ENCODE measurements at places on chromosomes 4 and X.

DNA sequence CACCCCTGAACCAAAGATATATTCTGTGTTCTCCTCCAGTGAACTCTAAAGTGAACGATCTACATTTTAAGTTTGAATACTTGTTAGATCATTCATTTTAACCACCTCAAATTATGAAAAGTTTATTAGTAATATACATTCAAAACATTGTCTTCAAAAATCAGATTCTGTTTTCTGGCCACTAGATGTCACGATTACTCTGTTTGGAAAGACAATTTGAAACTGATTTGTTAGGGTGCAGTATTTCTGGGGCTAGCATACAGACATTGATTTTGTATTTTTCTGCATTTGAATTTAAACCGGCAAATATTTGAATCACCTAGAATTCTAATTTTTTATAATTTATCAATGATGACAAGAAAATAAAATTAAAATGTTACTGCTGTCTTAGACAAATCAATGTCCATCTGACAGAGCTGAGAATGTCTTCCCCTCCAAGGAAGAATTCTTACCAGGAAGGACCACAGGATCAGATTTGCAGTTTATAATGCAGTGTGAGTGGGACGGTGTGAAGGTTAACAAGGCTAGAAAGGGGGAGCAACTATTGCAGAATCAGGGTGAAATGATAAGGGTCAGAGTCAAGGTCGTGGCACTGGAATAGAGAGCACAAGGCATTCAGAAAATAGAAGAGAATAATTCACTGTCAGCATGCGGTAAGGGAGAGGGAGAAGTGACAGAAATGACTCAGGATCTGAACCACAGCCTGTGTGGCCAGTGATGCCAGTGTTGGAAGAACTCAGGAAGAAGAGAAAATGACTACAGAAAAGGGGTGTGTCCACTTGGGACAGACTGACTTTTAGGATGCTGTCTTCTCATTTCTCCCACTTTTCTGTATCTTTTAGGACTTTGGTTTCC is 91.6 kb downstream of the ANXA10 start:
- no peak for DNase-seq

DNA sequence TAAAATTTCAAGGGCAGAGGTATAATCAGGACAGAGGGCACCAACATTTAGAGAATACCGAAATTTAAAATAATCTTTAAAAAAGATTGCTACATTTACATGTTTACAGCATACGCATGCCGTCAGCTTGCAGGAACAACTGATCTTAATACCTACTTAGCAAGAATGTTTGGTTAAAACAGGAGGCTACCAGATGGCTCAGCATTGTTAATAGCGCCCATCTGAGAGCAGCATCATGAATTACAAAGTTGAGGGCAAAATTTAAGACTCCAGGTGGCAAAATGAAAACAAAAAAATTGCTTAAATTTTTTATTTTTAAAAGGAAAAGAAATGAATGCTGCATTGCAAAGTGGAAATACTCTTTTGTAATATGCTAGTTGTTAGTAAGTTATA is 241.3 kb downstream of the C4orf33 start:
- no peak for DNase-seq

GRCh38 chrX:109966246-109966645 is 36.7 kb upstream of the TMEM164 start:
- no peak for DNase-seq

- peak; percentile 22 for DNase-seq
These were observed 444 bp upstream of the ARHGAP6 start for GRCh38 chrX:11666164-11666563.

GRCh38 chr4:59770601-59771264 is 1429.4 kb upstream of the ADGRL3 start:
- DNase-seq, result no peak

GRCh38 chr4:168128601-168129000 is 36.3 kb downstream of the ANXA10 start:
- no peak for DNase-seq

DNA sequence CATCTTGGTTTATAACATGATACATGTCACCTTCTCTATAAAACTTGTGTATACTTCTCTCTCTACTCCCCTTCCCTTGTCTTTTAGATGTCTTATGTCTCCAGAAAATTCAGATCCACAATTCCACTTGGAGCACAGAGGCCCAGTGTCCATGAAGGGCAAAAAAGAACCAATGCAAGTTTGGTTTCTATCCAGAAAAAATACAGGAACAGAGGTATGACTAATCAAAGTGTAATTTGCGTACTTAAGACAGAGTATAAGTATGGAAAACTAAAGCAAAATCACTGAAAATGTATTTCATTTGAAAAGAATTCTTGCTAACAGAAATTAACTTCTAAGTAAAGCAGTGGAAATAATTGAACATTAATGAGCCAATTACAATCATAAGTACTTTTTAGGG is 46.2 kb downstream of the GUCY1B1 start:
- DNase-seq, result no peak

DNA sequence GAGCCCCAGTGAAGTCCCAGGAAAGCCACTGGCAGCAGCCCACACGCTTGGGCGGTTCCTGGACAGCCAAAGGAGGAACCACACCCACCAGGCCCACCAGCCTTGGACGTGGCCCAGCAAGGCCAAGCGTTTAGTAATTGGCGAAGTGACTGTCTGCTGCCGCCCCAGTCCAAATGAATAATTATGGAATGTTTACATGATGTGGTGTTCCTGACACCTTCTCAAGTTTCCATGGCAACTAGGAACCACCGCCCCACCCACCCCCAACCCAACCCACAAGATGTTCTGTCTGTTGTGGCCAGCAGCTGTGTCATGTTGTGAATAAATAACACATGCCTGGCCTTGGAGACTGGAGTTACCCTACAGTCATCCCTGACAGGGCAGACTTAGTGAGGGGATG is 22.3 kb downstream of the APLN start:
- no peak for DNase-seq

DNA sequence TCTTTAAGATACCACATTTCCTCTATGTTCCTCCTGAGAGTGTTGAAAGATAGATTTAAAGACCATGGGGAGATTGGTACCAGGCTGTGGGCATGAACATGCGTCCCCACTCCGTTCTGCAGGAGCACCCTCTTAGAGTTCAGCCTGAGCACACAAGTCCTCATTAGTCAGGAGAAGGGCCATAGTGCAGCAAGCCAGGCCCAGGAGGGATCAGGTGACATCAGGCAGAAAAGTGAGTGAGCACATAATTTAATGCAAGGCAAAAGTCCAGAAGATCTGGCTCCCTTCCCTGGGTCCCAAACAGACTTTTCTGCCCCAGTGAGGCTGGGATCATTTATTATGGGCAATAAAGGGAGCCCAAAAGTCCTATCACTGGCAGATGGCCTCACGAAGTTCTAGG is 263.7 kb upstream of the AGTR2 start:
- DNase-seq, result no peak

GRCh38 chr4:105291925-105292324 is 145.2 kb downstream of the TET2 start:
- DNase-seq, result no peak

GRCh38 chrX:17859609-17860178 is 1.4 kb downstream of the RAI2 start:
- DNase-seq, result no peak

GRCh38 chr4:132660181-132660580 is 488.9 kb upstream of the PCDH10 start:
- DNase-seq, result no peak

DNA sequence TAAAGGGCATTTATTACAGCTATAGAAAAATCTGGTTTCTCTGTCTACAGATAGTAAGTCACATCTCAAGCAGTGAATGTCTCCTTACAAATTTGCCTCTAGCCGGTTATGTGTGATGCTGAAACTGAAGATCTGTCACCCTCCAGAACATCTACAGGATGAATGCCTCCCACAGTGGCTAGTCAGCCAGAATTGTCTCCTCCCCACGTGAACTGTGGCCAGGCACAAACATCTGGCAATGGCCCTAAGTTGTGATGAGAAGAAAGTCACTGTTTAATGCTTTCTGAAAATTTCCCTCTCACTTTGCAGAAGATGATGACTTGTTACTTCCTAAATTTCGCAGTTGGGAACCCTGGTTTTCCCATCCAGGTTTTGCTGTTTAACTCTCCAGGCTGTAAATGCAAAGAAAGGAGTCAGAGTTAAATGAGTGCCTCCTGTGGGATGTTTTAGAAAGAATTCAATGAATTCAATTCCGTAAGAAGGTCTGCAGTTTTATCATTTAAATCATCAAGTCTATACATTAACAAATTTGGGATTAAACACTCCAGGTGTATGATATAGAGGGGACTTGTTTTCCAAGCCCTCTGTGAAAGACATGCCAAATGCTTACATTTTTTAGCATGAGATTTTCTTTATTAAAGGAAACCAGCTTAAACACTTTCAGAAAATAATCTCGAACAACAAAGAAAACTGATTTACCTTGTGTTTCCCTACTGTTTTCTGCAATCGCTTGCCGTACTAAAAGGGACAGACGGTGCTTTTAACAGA is 55.4 kb upstream of the TLR3 start:
- DNase-seq, result no peak

- no peak for DNase-seq
These were observed 118.5 kb upstream of the GUCY1A1 start for GRCh38 chr4:155548173-155548572.

- DNase-seq, result no peak
These were observed 8.4 kb downstream of the BTK start for GRCh38 chrX:101377547-101377946.

GRCh38 chrX:52608961-52609360 is 45.7 kb downstream of the SSX7 start:
- DNase-seq, result no peak

DNA sequence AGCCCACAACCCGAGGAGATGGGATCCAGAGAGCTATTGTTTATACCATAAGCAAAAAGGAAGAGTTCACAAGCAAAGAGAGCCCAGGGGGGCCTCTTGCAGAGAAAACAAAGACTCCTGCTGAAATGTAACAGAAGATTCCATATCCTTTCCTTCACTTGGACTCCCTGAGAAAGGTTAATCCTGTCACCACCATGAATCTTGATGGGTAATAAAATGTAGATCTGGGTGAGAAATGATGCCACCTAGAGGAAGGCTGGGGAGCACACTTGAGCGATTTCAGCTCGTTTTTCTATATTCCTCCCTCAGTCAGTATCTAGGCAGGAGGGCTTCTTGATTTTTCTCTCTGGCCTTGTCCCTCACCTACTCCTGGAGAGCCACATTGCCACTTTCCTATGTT is 10.2 kb upstream of the KCNE5 start:
- DNase-seq, result peak; percentile 39

GRCh38 chr4:155371432-155372043 is 5.2 kb downstream of the MAP9 start:
- no peak for DNase-seq

DNA sequence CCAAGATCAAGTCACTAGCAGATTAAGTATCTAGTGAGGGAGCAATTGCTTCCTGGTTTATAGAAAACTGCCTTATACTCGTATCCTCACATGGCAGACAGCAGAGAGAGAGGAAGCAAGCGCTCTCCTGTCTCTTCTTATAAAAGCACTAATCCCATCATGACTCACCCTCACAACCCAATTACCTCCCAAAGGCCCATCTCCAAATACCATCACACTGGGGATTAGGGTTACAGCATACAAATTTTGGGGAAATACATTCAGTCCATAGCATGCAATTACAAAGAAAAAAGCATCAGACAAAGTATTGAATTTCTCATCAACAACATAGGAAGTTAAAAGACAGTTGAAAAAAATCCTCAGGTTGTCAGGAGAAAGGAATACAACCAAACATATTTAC is 292.6 kb downstream of the IQCM start:
- no peak for DNase-seq

DNA sequence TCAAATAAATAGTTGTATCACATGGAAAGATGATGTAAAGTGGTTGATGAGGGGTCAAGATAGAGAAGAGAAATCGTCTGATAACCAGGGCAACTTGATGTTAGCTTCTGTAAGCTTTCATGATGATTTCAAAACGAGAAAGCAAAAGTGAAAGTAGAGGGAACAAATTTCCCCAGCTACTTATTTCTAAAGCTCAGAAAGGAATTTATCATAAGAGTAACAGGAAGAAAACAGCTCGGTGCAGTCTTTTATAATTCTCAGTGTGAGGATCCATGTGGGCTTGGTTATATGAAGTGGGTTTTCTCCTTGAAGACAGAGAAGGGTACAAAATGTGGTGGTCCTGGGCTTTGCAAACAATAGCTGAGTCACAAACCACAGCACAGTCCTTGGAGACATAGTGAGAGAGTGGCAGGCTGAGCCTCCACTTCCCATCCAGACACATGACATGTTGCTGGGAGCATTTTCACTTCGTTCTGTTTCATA is 32.1 kb upstream of the GLRA2 start:
- no peak for DNase-seq

DNA sequence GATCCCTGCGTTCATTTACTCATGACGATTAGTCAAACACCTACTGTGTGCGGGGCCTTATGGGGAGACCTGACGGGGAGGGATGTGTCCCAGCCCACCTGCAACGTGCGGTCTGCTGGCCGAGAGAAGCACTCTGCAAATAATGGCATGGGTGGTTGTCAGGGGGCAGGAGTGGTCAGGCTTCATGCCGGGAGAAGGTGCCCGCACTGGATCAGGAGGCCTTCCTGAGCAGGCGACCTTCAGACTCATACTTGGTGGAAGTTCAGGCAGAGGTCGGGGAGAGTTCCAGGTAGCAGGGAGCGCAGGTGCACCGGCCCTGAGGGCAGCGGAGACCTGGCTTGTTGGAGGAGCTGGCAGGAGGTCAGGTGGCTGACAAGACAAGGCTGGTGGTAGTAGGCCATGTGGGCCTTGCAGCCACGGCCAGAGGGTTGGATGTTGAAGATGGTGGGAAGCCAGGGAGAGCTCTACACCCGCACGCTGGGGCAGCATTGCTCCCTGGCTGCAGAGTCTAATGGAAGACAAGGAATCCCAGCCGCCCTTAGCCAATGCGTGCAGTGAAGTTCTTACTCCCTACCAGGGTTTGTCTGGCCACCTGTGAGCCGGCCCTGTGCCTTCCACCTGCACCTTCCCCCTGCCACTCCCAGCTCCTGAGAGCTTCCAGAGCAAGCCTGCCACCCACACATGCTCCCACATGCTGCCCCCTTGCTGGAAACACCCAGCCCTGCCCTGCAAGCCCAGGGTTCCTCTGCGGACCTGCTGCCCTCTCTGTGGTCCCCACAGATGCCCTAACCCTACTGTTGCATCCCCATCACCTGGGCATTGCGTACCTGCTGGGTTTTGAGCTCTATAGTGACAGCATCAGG is 97.3 kb downstream of the PSAPL1 start:
- no peak for DNase-seq

- no peak for DNase-seq
These were observed 30.4 kb downstream of the CLDN34 start for GRCh38 chrX:9997524-9997923.

GRCh38 chrX:123835661-123836371 is 24.0 kb upstream of the XIAP start:
- DNase-seq, result no peak

Data from D341Med (cell line).